Fibroblast of mammary gland (primary cell): ENCODE measurements at places on chromosomes 11 and 22.

DNA sequence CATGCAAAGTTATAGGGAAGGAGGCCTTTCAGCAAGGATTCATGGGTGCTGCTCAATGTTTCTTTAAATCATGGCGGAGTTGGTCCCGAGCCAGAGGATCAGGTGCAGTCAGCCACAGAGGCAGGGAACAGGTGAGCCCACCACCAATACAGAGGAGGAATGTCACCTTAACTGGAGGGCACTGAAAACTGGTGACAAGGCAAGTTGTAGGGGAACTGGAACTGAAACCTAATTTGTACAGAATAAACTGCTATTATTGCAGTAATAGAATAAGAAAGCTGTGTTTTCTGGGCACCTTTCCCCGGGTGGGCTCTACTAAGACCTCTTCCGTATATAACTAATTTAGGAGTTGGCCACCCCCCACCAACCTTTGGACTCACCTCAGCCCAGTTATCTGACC, 296.0 kb upstream of the NARS2 start:
- DNase-seq = no peak

DNA sequence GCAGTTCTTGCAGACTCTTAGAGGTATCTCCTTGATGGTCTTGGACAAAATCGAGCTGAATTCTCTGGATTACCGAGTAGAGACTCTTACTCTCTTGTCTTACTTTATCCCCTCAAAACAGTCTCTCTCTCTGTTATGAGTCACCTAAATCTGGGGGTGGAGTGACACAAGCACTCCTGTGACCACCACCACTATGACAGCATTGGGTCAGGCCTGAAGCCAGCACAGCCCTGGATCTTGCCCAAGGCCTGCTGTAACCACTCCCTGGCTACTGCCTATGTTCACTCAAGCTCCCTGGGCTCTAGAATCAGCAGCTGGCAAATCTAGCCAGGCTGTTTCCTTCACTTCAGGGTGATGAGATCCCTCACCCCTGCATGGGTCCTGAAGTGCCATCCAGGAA, 662.5 kb downstream of the LUZP2 start:
- no peak for DNase-seq

- DNase-seq = peak; percentile 77
These were observed 6.7 kb downstream of the CARD18 start for GRCh38 chr11:105132716-105133511.

GRCh38 chr22:36056980-36057379, 28.4 kb upstream of the RBFOX2 start:
- DNase-seq = peak; percentile 60

DNA sequence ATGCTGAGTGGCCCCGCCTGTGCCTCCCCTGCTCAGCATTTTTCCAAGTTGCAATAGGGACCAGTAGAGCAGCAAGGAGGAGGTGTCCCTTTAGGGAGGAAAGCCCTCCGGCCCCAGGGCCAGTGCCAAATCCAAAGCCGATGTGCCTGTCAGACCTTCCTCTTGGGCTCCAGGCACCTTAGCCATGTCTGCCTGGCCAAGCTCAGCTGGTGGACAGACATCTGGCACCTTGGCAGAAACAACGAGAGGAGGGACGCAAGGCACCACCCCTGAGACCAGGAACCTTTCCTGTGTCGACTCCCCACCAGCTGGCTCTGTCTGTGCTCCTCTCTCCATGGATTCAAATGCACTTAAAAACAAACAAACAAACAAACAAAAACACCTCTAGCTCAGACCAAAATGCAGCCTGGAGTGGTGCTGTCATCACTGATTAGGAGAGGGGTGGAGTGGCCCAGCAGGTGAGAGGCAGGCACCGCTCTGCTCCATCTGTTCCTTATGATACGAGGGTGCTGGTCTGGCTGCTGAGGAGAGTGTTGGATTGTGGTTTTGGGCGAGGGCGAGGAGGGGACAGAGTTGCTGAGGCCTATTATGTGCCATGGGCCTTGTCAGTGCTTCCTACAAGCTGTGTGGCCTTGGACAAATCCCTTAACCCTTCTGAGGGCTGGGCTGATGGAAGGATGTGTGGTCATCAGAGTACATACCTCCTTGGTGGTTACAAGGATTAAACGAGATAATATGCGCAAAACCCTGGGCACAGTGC, 46.2 kb downstream of the TP53I11 start:
- DNase-seq = no peak

GRCh38 chr11:114796954-114797721, 118.8 kb downstream of the NXPE2 start:
- DNase-seq = no peak

GRCh38 chr11:31968461-31969358, 122.2 kb upstream of the RCN1 start:
- DNase-seq = peak; percentile 92

DNA sequence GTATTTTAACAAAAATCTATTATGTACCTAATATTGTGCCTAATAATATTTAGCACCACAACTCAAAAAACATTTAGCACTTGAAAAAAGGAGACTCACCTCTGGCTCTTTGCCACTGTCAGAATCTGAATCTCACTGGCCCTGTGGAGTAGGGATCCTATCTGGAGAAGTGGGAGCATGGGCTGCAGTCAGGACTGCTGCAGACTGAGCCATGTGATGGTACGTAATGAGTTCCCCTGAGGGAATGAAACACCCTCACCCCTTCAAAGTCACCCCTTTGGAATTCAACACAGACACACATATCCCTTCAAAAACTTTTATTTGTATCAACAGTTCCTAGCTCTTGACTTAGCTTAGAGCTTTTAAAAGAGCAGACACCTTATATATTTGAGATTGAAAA, 6.5 kb downstream of the PTPMT1 start:
- peak; percentile 78 for DNase-seq

GRCh38 chr22:42919199-42919598, 62.1 kb upstream of the ARFGAP3 start:
- DNase-seq = no peak

DNA sequence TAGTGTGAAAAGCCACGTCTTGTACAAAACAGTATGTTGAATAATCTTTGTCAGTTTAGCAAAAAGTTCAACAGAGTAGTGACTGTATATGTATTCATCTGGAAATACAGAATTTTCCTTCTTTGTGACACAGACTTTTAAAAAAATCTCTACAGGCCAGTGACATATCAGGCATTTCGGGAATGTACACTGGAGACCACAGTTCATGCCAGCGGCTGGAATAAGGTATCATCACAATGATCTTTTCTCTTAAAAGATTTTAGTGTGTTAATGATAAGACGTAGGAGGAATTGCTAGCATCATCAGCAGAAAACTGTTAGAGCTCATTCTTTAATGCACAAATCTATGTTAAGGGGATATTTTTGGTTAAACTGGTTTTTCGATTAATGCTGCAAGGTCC, 57.4 kb downstream of the BCL2L13 start:
- DNase-seq = no peak

DNA sequence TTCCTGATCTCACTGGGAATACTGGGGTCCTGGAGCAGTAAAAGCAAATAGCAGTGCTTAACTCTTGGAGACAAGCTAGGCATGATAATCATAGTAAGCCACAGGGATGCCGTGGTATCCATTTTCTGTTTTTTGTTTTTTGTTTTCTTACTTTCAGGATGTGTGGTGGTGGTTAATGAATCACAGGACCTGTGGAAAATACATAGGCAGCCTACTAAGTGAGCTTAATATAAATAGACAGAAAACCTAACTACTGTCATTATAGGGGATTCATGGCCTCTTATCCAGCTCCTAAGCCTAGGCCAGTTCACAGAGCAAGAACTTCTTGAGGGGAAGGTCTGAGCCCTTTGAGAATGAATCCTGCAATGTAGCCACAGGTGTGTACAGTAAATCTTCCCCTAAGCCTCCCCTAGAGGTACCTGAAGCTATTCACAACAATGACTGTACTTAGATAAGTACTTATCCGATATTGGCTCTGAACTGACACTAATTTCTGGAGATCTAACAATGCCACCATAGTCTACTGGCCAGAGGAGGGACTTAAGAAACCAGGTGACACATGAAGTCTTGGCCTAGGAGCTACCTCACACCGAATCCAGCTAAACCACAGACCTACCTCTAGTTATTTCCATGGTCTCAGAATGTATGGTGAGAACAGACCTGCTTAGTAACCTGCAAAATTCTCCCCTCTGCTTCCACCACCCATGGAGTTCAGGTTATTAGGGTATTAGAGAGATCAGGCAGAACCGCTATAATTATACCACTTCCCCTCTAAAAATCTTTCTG, 83.6 kb downstream of the ENTHD1 start:
- DNase-seq = no peak

- no peak for DNase-seq
These were observed 50.0 kb downstream of the BRD1 start for GRCh38 chr22:49777569-49778249.

GRCh38 chr11:125262830-125263218, 98.3 kb downstream of the PKNOX2 start:
- no peak for DNase-seq

- no peak for DNase-seq
These were observed 41.1 kb upstream of the CHRNA10 start for GRCh38 chr11:3712274-3712673.

- no peak for DNase-seq
These were observed 82.3 kb downstream of the YAP1 start for GRCh38 chr11:102192349-102193066.

- no peak for DNase-seq
These were observed 957.6 kb upstream of the CCDC90B start for GRCh38 chr11:84243629-84244263.

DNA sequence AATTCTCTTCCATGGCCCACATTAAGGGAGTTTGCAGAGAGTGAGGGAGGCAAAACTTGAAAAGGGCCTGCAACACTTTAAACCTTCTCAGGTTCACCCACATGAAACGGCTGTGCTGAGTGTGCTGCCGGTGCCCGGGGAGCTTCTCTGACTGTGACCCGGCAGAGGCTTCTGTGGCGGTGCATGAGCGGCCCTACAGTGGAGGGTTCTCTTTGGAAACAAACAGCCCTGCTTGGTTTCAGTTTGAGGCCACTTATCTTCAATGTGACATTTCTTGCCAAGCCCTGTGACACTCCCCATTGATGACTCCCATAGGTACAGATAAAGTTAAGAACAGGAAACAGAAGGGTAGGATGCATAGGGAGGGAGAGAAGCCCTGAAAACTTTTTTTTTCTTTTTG, 31.8 kb downstream of the FAM118A start:
- no peak for DNase-seq

- DNase-seq = peak; percentile 11
These were observed 145.5 kb upstream of the BLID start for GRCh38 chr11:122261546-122261945.

DNA sequence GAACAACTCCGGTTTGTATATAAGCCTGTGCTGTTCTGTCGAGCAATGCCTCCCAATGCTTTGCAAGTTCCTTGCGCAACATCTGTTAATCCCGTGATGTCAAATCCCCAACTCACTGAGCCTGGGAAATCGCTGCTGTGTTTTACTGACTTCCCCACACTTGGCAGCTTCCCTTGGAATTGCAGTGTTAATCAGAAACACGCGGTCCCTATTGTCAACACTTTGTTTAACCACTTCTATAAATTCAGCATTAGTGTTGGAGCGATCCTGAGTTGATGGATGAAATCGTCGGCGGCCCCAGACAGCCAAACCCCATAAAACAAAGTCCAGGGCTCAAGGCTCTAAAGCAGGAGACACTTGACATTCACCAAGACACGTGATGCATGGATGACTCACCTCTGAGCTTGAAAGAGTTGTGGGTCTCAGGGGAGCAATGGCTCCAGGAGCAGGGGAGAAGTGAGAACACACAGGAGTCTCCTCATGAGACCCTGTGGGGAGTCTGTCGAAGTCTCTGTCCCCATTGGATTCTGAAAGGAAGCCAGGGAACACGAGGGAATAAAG, 555.3 kb downstream of the MIAT start:
- DNase-seq = peak; percentile 98

DNA sequence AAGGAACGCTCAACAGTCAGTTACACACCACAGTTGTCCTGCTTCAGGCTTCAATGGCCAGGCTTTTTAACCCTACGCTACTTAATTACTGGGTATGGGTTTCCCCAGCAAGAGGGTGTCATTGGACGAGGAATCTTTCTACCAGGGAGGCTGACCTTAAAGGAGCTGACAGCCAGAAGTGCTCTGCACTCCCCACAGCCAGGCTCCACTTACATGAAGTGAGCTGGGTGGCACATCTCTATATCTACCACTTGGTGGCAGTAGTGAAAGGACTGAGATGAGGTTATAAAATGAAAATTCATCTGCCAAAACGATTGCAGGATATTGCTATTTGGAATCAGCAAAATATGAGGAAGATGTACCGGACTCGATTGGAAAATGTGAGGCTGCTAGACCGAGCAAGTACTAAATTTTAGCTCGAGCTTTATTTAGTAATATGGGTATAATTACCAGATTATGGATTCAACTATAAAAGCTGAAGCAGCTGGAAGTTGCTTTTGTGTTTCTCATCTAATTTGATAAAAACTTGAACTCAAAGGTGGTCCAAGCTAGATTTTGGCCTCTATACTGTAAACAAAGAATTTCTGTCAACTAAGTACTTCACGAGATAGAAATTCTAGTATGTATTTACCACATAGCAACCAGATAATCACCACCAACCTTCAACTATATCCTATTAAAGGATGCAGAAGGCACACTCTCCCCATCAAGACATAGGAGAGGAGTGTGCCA, 53.9 kb upstream of the CEP126 start:
- peak; percentile 73 for DNase-seq

GRCh38 chr11:22720457-22720856, 54.0 kb downstream of the GAS2 start:
- no peak for DNase-seq

- DNase-seq = no peak
These were observed 754.2 kb downstream of the FAM181B start for GRCh38 chr11:81979448-81979847.

- no peak for DNase-seq
These were observed 114.2 kb downstream of the CACNA1I start for GRCh38 chr22:39684702-39685281.

GRCh38 chr22:23240639-23241389, 60.5 kb downstream of the BCR start:
- DNase-seq = no peak

- peak; percentile 26 for DNase-seq
These were observed 73.6 kb upstream of the GDPD4 start for GRCh38 chr11:77375107-77375506.

- no peak for DNase-seq
These were observed 603.0 kb downstream of the BUD13 start for GRCh38 chr11:116169776-116170175.

DNA sequence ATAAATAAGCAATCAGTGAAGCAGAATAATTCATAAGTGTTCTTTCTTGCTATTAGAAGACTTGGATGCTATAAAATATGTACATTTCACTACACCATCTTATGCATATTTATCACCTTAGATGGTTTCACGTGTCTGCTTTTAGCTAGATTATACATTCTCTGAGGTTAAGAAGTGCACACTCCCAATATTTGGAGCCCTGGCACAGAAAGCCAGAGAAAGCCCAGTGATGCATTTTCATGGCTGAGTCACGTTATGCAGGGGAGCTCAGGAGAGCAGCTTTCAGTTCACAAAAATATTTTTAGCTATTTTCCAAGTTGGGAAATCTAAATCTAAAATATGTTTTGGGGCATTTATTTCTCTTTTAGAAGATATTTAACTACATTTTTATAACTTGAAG, 5.1 kb upstream of the TP53AIP1 start:
- DNase-seq = no peak

DNA sequence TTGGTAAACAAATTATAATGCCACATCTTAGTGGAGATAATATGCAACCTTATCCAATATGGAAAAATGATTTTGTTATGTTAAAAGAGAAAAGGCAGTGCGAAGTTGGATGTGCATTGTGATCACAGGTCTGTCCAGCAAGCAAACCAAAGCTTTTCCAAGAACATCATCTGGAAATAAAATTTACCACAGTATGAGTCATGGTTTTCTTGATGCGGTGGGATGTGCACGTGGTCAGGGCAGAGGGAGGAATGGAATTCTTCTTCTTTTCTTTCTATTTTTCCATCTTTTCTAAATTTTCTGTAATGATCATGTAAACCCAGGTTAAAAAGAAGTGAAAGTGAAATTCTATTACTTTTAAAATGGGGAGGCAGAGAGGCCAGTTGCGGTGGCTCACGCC, 169.8 kb downstream of the C11orf91 start:
- peak; percentile 87 for DNase-seq
